ENCODE measurements at places on chromosomes 12 and 14.

GRCh38 chr12:85092814-85093370 is 56.7 kb downstream of the LRRIQ1 start:
- DNase-seq: no peak

DNA sequence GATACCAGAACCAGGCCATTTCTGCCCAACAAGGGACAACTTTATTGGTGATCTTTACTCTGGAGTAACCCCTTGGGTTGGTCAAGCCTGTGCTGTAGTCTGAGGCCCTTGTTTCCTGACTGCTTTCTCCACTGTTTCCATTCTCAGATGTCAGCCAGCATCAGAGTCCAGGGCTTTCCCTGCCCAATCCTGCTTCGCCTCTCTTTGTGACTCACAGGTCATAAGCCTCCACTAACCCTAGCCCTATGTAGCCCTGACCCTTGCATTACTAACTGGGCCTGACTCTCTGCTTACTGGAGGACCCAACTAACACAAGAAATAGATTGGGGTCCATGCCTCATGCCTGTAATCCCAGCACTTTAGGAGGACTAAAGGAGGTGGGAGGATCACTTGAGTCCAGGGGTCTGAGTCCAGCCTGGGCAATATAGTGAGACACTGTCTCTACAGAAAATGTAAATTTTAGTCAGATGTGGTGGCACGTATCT is 8.6 kb upstream of the SNRNP35 start:
- no peak for DNase-seq

DNA sequence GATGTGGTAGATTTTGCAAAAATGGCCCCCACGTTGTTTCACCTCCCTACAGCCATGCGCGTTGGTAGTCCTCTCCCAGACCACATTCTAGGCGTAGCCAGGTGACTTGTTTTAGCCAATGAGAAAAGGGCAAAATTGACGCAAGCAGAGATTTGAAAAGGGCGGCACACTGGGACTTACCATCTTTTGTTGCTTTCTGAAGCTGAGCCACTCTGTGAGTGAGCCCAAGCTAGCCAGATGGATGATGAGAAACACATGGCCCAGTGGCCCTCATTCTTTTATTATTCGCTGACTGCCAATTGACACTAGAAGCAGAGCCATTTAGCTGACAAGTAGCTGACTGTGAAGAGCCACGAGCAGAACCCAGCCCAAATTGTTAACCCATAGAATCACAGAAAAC is 142.0 kb upstream of the GZMB start:
- DNase-seq: no peak

GRCh38 chr14:76948213-76948947 is 80.1 kb downstream of the IRF2BPL start:
- DNase-seq: no peak

DNA sequence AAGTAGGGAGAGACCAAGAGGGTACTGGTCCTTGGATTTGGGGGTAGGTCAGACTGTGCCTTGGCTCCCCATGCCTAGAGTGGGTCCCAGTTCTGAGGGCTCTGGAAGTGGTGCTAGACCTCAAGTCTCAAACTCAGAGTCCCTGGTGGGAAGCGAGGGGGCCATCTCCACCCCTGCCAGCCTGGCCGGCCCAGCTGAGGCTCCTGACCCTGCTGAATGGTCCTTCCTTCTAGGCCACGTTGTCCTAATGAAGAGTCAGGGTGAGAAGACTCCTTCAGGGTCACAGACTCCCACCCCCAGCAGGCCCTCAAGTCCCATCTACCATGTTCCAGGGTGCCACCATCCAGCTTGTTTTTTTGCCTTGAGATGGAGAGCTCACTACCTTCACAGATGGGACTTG is 12.9 kb downstream of the SERPINA6 start:
- DNase-seq: no peak

- no peak for DNase-seq
These were observed 6.9 kb downstream of the DUSP6 start for GRCh38 chr12:89345376-89345775.

GRCh38 chr12:19239616-19240234 is 110.2 kb downstream of the PLEKHA5 start:
- DNase-seq: no peak

DNA sequence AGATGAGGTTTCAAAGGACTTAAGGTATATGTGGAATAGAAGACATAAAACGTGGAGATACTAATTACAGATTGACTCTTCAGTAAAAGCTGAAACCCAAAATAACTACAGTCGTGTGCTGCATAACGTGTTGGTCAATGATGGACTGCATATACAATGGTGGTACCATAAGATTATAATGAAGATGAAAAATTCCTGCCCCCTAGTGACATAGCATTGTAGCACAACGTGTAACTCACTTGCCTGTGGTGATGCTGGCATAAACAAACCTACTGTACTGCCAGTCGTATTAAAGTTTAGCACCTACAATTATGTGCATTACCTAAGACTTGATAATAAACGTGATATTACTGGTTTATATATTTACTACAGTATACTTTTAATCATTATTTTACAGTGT is 150.3 kb downstream of the LRRK2 start:
- no peak for DNase-seq

GRCh38 chr12:64955746-64956145 is 131.3 kb downstream of the TBC1D30 start:
- DNase-seq: no peak

- no peak for DNase-seq
These were observed 102.6 kb upstream of the ESRRB start for GRCh38 chr14:76273346-76273745.

GRCh38 chr14:65339866-65340265 is 72.7 kb upstream of the FUT8 start:
- DNase-seq: no peak

DNA sequence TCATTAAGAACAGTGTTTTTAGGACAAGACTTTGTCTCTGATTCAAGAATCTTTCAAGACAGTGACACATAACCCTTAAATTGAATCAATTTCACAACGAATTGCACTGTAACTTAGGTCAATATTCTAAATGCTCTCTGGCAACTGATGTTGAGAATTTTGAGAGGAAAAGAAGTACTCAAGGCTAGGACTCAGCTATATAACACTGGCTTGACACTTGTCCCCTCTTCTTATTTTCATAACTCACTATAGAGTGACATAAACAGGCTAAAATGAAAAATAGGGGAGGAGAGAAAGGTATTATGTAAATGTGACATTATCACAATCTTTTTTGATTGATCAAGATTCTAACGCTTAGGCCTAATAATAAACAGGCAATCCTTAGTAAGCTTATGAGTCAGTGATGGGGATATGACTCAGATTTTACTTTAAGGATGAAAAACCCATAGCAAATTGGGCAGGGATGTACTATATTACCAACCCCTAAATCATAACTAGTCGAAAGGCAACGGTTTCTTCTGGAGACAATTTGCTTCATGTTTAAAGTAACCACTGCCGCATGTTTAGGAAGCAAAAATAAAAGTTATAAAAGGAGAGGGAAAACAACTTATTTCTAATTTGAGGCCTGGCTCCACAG is 10.9 kb downstream of the BTG1 start:
- no peak for DNase-seq

GRCh38 chr12:81221681-81222080 is 143.8 kb downstream of the ACSS3 start:
- no peak for DNase-seq

GRCh38 chr14:75579882-75580281 is 1.5 kb downstream of the FLVCR2 start:
- DNase-seq: no peak

GRCh38 chr12:117109943-117110635 is 10.9 kb upstream of the TESC start:
- DNase-seq: no peak

- no peak for DNase-seq
These were observed 56.1 kb downstream of the FIGNL2 start for GRCh38 chr12:51792417-51792816.

- DNase-seq: no peak
These were observed 63.2 kb downstream of the KDM5A start for GRCh38 chr12:325906-326305.

GRCh38 chr14:66998013-66998412 is 191.2 kb upstream of the GARIN2 start:
- no peak for DNase-seq

GRCh38 chr14:61196034-61196433 is 85.1 kb downstream of the TMEM30B start:
- no peak for DNase-seq

DNA sequence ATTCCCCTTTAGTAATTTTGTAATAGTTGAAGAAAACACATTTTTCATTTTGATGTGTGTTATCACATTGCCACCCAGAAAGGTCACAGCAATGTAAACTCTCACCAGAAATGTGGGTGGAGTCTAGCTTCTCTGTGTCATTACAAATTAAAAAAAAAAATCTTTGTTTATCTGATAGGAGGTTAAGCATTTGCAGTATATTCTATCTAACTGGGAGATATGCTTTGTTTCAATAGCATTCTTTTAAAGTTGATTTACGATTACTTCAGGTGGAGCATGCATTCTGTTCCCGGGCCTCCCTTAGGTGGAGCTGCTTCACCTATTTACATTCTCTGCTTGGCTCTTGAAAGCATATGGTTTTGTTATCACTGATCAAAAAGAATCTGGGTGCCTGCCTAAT is 7.8 kb downstream of the ADIPOR2 start:
- peak; percentile 2 for DNase-seq

GRCh38 chr14:79480212-79480611 is 731.1 kb downstream of the DIO2 start:
- DNase-seq: no peak

- DNase-seq: no peak
These were observed 5.2 kb upstream of the ITGA5 start for GRCh38 chr12:54424224-54424623.

- DNase-seq: no peak
These were observed 71.2 kb downstream of the KSR2 start for GRCh38 chr12:117897372-117898161.

DNA sequence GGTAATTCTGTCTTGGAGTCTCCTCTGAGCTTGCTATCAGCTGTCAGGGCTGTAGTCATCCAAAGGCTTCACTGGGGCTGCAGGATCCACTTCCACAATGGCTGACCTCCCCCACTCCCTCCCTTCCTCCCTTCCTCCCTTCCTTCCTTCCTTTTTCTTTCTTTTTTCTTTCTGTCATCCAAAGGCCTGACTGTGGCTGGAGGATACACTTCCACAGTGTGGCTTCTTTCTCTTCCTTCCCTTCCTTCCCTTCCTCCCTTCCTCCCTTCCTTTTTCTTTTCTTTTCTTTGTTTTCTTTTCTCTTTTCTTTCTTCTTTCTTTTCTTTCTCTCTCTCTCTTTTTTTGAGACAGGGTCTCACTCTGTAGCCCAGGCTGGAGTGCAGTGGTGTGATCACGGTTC is 30.6 kb downstream of the ARF6 start:
- DNase-seq: no peak
